Karpas-422 (cell line): ENCODE measurements at places on chromosomes 2 and 18.

- peak; percentile 90 for DNase-seq
Measured at GRCh38 chr2:27249891-27250651, 12.8 kb downstream of the SLC30A3 start.

GRCh38 chr2:212549941-212550340 is 11.3 kb upstream of the ERBB4 start:
- DNase-seq: no peak

GRCh38 chr18:35736696-35737095 is 155.2 kb downstream of the GALNT1 start:
- DNase-seq: no peak

GRCh38 chr2:13558368-13558767 is 841.6 kb downstream of the TRIB2 start:
- DNase-seq: no peak

DNA sequence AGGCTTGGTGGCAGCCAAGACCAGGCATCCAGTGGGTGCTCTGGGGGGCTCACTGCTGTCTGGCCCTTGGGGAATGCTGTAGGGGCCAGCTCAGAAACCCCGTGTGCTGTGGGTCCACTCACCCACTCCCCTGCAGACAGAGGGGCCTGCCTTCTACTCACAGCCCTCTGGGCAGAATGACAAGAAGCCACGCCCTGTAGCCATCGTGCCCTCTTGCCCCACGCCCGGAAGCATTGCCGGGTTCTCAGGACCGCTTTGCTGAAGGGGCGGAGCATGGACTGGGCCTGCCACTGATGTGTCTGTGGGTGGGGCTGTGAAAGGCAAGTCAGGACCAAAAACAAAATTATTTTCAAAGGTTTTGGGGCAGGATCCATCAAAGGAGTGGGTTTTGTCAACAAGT is 27.8 kb downstream of the GLI2 start:
- DNase-seq: no peak

DNA sequence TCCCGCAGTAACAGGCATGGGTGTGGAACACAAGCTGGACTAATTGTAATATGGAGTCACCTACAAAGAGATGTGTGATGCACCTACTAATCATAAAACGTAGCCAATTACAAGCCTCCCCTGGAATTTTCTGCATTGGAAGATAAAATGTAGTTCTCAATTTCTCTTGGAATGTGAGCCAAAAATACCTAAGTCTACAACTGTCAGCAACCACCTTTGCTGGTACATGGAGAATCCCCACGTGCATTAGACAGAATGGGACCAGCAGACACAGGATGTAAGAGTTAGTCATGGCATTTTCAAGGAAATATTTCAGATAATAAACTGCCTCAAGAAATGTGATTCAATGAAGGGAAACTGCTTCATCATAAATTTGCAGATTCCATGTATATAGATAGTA is 85.6 kb upstream of the DCC start:
- DNase-seq: no peak

- DNase-seq: no peak
Measured at GRCh38 chr2:53655256-53655655, 112.3 kb upstream of the CHAC2 start.

- peak; percentile 88 for DNase-seq
Measured at GRCh38 chr2:24021122-24021998, 11.5 kb downstream of the MFSD2B start.

GRCh38 chr2:128180031-128180430 is 89.0 kb downstream of the UGGT1 start:
- no peak for DNase-seq

DNA sequence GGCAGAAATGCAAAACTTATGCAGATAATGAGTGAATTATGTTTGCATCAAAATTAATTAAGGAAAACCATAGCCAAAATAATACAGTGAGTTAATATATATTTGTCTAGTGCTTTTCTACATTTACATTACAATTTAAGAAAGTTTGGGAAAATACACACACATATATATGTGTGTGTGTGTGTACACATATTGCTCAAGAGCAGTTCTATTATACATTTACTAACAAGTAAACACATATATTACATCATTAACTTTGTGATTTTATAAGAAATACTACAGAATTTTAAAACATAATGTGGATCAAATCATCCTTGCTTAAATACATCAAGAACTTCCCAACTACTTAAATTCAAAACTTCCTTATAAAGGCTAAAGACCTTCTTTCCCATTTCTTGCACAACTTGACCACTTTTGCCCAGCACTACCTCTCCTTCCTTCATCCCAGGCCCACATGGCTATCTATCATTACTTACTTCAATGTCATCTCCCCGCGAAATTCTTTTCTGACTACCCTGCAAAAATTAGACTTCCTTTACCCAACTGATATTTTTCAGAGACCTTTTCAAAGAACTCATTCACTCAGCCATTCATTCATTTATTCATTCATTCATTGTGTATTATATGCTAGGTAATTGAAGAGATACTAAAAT is 68.4 kb downstream of the COL5A2 start:
- DNase-seq: no peak

DNA sequence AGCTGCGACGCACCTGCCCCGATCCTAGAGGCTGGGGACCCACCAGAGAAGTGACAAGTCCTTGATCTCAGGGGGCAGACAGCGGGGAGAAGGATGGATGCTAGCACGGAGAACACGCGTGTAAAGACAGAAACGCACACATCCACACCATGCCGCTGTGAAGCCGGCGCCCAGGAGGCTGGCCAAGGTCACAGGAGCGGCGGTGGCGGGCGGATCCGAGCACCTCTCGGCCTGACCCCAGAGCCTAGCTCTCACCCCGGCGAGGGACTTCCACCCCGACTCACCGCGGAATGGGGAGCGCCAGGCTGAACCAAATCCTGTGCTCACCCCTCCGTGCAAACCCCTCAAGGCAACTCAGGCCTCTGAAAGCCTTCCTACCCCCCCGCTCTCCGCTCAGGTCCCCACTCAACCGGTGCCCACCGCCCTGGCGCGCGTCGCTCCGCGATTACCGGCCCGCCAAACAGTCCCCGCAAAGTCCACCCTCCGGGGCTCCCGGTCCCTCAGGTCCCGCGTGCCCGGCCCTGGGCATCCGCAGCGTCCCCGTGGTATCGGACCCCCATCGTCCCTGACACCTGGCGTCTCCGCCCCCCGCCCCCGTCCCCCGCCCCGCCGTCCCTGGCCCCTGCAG is 460 bp upstream of the LRRFIP1 start:
- no peak for DNase-seq

DNA sequence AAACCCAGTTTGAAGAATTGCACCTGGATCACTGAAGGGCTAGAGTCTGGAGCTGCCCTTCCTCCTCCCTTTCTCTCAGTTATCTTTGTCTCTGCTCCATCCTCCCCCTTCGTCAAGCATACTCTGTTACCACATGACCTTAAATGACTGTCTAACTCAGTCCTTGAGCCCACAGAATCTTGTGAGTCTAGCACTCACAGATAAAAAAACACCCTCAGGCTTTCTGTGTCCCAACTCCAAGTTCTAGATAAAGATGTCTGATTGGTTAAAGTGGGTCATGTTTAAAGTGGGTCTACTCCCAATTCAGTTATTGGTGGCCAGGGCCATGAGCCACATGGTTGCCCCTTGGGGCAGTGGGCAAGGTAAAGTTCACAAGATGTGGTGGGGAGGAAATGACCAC is 53.5 kb upstream of the CYP1B1 start:
- DNase-seq: no peak

DNA sequence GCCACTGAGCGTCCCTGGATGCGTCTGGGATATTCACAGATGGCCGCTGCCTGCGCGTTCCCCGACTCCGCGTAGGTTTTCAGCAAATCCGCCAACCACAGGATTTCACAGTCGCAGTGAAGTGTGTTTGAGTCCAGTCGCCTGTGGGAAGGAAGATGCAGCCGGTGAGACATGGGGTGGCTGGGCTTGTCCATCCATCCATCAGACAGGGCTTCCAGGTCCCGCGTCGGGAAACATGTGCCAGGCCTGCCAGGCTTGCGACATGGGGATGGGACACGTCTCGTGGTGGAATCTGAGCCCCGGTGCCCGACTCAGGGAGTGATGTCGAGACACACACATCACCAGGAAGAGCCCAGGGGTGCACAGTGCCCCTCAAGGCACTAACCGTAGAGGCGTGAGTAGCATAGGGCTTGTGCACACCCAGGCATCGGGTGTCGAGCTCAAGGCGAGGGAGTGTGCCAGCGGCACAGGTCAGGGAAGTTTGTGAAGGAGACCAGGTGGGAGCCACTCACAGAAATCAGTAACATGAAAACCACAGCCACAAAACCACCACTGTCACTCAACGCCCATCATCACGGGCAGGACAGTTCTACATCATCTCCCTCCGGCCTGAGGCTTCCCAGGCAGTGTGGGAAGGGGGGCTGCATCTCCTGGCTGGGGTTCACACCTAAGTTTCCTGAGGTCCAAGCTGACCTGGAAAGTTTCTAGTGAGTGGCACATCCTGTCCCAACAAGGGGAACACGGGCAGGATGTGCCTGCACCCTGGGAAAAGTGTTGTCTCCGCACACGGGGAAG is 63.9 kb downstream of the PXDN start:
- no peak for DNase-seq

- no peak for DNase-seq
Measured at GRCh38 chr18:68740966-68741365, 26.1 kb upstream of the TMX3 start.

GRCh38 chr18:36128907-36129299 is 237 bp downstream of the SLC39A6 start:
- no peak for DNase-seq

DNA sequence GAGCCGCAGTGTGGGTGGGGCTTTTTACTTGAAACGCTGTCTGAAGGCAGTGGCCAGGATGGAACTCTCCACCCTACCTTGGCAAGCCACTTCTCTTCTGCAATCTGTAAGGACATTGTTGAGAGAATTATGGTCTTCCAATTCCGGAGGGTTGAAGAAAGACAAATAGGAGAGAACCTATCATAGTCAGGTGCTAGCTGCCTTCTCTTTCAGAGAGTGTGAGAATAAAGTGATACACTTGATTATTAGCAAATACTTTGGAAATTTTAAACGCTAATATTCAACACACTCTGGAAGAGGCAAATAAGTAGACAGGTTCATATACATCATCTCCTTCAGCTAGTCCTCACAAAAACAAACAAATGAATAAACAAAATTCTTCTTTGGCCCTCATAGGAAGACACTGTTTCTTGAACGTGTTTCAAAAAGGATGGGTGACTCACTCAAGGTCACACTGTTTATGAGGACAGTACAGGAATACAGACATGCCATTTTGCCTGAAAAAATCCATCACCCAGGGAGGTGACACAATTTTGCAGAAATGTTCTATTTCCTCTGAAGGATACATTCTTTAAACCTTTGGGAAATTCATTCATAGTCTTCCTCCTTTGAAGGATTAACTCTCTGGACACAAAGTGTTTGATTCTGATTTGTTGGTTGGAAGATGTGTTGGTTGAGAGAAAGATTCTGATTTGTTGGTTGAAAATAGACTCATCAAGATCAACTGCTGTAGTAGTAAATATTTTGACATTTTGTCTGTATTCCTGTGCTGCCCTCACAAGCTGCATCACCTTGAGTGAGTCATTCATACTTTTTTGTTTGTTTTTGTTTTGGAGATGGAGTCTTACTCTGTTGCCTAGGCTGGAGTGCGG is 2.2 kb upstream of the IL1RN start:
- DNase-seq: no peak

DNA sequence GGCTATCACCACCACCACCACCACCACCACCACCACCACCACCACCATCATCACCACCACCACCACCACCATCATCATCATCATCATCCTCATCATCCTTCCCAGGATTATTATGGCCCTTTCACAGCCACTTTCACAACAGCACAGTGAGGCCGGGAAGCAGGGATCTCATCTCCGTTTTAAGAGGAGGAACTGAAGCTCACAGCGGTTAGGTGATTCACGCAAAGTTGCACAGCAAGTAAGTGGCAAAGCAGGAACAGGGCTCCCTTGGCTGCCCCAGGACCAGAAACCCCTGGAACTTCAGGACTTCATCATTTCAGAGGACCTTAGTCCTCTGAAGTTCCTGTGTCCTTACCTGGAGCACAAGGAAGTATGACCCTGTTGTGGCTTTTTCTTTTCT is 26.8 kb downstream of the MRPL35 start:
- no peak for DNase-seq

DNA sequence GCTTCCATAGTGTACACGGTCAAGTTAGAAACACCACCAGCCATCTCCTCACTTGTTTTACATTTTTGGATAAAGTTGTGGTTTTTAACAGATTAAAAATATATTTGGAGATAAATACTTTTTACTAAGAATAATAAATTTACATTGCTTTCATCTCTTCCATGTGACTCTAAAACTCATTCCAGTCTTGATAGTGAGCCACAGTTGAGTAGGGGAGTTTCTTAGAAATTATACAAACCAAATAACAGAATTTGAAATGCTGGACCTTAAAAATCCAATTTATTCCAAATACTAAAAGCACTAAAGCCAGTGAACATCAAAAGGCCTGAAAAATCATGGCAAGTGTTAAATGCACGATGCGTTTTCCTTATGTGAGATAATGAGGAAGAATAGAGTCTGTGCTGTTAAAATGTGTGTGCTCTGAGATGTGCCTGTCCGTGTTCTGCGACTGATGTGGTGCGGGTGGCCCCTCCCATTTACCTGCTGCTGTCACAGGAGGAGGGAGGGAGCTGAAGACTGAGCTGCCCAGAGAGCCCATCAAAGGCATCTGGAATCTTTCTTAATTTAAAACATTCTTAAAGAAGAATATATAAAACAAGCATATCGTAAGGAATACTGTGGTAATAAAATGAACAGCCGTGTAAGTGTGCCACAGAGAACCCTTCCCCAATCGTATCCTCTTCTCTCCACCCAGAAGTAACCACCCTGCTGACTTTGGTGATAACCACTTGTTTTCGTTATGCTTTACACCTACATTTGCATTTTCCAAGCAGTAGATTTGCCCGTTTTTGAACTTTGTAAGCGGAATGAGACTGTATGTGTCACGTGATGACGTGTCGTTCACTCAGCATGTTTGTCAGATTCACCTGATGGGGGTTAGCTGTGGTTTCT is 57.0 kb upstream of the TXNDC2 start:
- no peak for DNase-seq

DNA sequence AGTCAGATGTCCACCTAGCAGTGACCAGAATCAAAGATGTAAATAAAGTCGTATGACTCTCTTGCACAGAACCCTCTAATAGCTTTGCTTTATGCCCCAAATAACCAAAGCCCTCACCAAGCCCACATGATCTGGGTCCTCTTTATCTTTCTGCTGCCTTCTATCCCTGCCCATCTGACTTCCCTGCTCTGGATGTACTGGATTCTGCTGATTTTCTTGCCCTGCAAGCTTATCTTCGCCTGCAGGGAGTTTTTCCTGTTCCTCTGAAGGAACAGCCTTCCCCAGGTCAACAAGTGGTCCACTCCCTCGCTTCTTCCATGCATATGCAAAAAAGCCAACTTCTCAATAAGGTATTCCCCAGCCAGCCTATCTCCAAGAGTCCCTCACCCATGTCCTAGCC is 18.7 kb downstream of the IL36B start:
- no peak for DNase-seq
